ENCODE measurements at places on chromosomes 16 and 17. TPM values are rescaled to one million over a fixed set of nuclear protein-coding genes. Genes with fewer than 3 reads are reported as not detected.
A peak's percentile ranks its signal among the peaks of the same experiment; 100 is the strongest.

- H3K36me3 ChIP-seq: no peaks in the 10 kb centered on the region
- H3K27me3 ChIP-seq: no peaks in the 10 kb centered on the region
- H3K27ac ChIP-seq: no peak overlapping the region
- no peaks in the 10 kb centered on the region for H3K4me1 ChIP-seq
- no peak overlapping the region for H3K4me3 ChIP-seq
- no peak for DNase-seq
These were observed 227.8 kb downstream of the ZNF423 start for GRCh38 chr16:49628148-49628547.

DNA sequence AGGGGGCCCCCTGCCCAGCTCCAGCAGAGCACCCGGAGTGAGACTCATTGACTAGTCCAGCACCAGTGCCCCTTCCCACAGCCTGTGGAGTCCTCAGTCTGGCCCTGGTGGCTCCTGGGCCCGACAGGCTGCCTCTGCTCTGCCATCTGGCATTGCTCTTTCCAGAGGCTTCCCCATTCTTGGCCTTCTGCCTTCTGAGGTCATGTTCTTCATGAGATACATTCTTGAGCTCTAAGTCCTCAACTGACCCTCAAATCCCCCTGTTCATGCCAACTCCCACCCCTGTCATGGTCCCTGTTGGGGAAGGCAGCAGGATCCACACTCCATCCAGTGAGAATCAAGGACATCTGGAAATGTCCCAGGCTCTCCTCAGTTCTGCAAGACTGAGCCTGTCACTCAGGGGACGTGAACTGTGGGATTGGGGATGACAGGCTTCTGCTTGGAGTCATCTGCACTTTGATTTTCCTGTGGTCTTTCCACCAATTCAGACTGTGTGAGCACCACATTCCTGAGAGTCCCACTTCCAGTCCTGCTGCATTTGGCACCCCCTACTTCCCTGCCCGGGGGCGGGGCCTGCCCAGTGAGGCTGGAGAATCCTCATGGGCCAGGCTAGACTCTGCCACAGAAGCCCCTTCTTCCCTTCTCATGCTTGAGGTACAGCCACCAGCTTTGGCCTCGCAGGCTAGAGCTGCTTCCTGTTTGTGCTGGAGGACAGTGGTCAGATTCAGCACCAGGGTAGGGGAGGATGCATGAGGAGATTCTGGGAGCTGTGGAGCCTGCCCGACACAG, 2.7 kb downstream of the TRPV2 start:
- H3K4me3 ChIP-seq: no peak overlapping the region
- H3K4me1 ChIP-seq: peaks cover 47% of the 10 kb centered on the region
- H3K27ac ChIP-seq: peak overlapping the region; percentile 95
- H3K36me3 ChIP-seq: peaks cover 37% of the 10 kb centered on the region
- H3K27me3 ChIP-seq: no peaks in the 10 kb centered on the region
- peak; percentile 71 for DNase-seq

GRCh38 chr16:88806491-88807111, 3.0 kb downstream of the CDT1 start:
- H3K36me3 ChIP-seq: peaks cover 31% of the 10 kb centered on the region
- peaks cover 55% of the 10 kb centered on the region for H3K4me1 ChIP-seq
- no peak overlapping the region for H3K4me3 ChIP-seq
- DNase-seq: no peak
- H3K27me3 ChIP-seq: no peaks in the 10 kb centered on the region

GRCh38 chr16:22671301-22672076, 142.5 kb upstream of the HS3ST2 start:
- no peak for DNase-seq
- no peaks in the 10 kb centered on the region for H3K36me3 ChIP-seq
- no peak overlapping the region for H3K4me3 ChIP-seq

GRCh38 chr17:79338604-79339003, 264.0 kb downstream of the ENGASE start:
- no peak overlapping the region for H3K4me3 ChIP-seq
- no peaks in the 10 kb centered on the region for H3K27me3 ChIP-seq
- H3K4me1 ChIP-seq: no peaks in the 10 kb centered on the region
- no peaks in the 10 kb centered on the region for H3K36me3 ChIP-seq
- no peak overlapping the region for H3K27ac ChIP-seq

- peaks cover 5% of the 10 kb centered on the region for H3K4me1 ChIP-seq
- H3K36me3 ChIP-seq: peaks cover 100% of the 10 kb centered on the region
- DNase-seq: no peak
- H3K27ac ChIP-seq: peak overlapping the region; percentile 88
These were observed 49.9 kb upstream of the CDR2 start for GRCh38 chr16:22424161-22424937.

DNA sequence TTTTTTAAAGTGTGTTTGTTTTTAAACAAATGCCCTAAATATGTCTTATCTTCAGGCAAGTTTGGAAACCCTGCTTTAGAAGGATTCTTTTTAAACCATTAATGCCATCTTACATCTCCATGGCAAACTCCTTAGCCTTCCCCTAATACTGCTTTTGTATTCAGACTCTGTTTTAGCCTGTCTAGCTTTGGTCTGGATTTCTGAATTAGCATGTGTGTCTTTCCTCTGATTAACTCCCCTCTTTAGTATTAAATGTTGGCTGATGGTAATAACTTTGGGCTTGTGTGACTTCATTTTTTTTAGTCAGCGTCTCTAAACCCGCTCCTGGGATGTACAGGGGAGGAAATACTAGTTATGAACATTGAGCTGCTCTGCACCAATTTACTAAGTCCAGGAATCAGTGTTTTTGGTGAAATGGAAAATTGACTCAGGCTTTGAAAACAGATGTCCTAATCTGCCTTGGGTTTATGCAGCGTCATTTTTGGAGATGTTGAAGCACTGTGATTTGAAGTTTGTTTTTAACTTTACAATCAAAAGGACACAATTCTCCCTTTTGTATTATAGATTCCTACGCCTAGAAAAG, 22.2 kb downstream of the WIPF2 start:
- peaks cover 3% of the 10 kb centered on the region for H3K4me1 ChIP-seq
- no peaks in the 10 kb centered on the region for H3K27me3 ChIP-seq
- no peak overlapping the region for H3K27ac ChIP-seq
- no peak for DNase-seq
- no peak overlapping the region for H3K4me3 ChIP-seq

- H3K36me3 ChIP-seq: no peaks in the 10 kb centered on the region
- no peak for DNase-seq
- no peaks in the 10 kb centered on the region for H3K4me1 ChIP-seq
- H3K4me3 ChIP-seq: no peak overlapping the region
- no peak overlapping the region for H3K27ac ChIP-seq
These were observed 247.5 kb upstream of the ELAC2 start for GRCh38 chr17:13265311-13265710.

DNA sequence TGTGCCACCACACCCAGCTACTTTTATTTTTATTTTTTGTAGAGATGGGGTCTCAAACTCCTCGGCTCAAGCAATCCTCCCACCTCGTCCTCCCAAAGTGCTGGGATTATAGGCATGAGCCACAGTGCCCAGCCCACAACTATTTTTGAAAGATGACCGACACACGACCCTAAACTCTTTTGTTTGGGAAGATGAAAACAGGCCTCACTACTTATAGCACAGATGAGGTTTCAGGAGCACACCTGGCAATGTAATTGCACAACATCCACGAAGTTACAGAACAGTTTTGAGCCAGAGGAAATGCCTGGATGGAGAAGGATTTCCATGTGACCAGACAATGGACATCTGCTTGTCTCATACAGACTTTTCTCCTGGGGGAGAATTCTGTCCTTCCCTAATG, 43.4 kb upstream of the PRSS54 start:
- no peaks in the 10 kb centered on the region for H3K27me3 ChIP-seq
- H3K36me3 ChIP-seq: no peaks in the 10 kb centered on the region
- DNase-seq: no peak
- no peak overlapping the region for H3K4me3 ChIP-seq

DNA sequence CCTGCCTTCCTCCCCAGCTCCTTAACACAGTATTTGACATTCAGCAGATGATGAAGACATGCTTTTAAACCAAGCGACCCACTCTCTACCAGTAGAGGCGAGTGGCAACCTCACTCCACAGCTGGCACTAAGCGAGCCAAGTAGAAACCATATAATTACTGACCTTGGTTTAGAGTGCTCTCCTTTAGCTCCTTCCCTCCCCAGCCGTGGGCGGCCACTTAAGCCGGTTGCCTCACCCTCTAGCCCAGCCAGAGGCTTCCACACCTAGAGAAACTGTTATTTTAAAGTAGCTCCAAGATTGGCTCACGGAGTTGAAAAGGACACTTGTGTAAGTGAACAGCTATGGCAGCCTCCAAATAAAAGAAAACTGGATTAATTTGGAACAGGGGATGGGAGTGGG, 109.1 kb upstream of the CRHR1 start:
- no peaks in the 10 kb centered on the region for H3K4me1 ChIP-seq
- no peak overlapping the region for H3K27ac ChIP-seq
- DNase-seq: no peak

- peaks cover 30% of the 10 kb centered on the region for H3K4me1 ChIP-seq
- no peak for DNase-seq
- H3K36me3 ChIP-seq: no peaks in the 10 kb centered on the region
- H3K27me3 ChIP-seq: no peaks in the 10 kb centered on the region
- H3K4me3 ChIP-seq: no peak overlapping the region
These were observed 50.4 kb upstream of the ERN1 start for GRCh38 chr17:64180089-64181073.

- H3K27me3 ChIP-seq: no peaks in the 10 kb centered on the region
- H3K4me1 ChIP-seq: peaks cover 54% of the 10 kb centered on the region
- H3K36me3 ChIP-seq: no peaks in the 10 kb centered on the region
- H3K27ac ChIP-seq: peak overlapping the region; percentile 63
- peak; percentile 71 for DNase-seq
- H3K4me3 ChIP-seq: no peak overlapping the region
These were observed 78.2 kb downstream of the CRISPLD2 start for GRCh38 chr16:84897911-84898377.

TLCD3B gene
- not detected for polyA plus RNA-seq

CACNA1G gene
- 0.03 TPM for polyA plus RNA-seq

MT1M gene
- 11.8 TPM for polyA plus RNA-seq

All from spleen (tissue), 13 donors.